ENCODE measurements at places on chromosomes 11 and 22.
A peak's percentile ranks its signal among the peaks of the same experiment; 100 is the strongest.

GRCh38 chr22:46640293-46641055 lies 20.3 kb downstream of the GRAMD4 start:
- H3K27ac ChIP-seq: peak overlapping the region; percentile 63
- H3K36me3 ChIP-seq: no peaks in the 10 kb centered on the region
- H3K4me1 ChIP-seq: peaks cover 83% of the 10 kb centered on the region

GRCh38 chr22:38353142-38353629 lies 36.0 kb upstream of the CSNK1E start:
- no peak overlapping the region for H3K4me3 ChIP-seq
- H3K36me3 ChIP-seq: peaks cover 12% of the 10 kb centered on the region
- H3K27me3 ChIP-seq: no peaks in the 10 kb centered on the region
- peaks cover 7% of the 10 kb centered on the region for H3K4me1 ChIP-seq
- peak overlapping the region; percentile 49 for H3K27ac ChIP-seq
- peak; percentile 72 for DNase-seq

- no peak for DNase-seq
- no peaks in the 10 kb centered on the region for H3K36me3 ChIP-seq
- no peaks in the 10 kb centered on the region for H3K27me3 ChIP-seq
- peaks cover 30% of the 10 kb centered on the region for H3K4me1 ChIP-seq
Measured at GRCh38 chr11:9629064-9629463, 34.8 kb upstream of the SWAP70 start.

- H3K27ac ChIP-seq: no peak overlapping the region
- no peak for DNase-seq
- H3K27me3 ChIP-seq: no peaks in the 10 kb centered on the region
- H3K4me3 ChIP-seq: no peak overlapping the region
- no peaks in the 10 kb centered on the region for H3K4me1 ChIP-seq
Measured at GRCh38 chr11:88623531-88623930, 286.0 kb upstream of the CTSC start.

- H3K27ac ChIP-seq: no peak overlapping the region
- H3K4me3 ChIP-seq: no peak overlapping the region
- H3K27me3 ChIP-seq: peaks cover 16% of the 10 kb centered on the region
- no peaks in the 10 kb centered on the region for H3K4me1 ChIP-seq
- no peak for DNase-seq
Measured at GRCh38 chr22:49604732-49605302, 222.9 kb downstream of the BRD1 start.

DNA sequence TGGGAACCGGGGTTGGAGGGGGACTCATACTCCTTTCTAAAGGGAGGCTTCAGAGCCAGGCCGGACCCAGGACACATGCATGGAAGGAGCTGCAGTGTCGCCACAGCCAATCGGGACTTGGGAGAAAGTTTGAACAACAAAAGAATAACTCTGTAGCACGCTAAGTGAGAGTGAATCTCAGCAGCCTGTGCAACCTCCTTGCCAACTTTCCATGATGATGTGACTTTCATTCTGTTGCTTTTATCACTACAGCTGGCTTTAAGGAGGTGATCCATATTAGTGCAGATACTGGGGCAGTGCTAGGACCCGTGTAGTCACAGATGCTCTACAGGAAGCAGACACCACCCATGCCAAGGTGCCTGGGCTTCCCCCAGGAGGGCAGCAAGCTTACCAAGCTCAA lies 157.3 kb downstream of the MPPED1 start:
- H3K36me3 ChIP-seq: no peaks in the 10 kb centered on the region
- peaks cover 28% of the 10 kb centered on the region for H3K27me3 ChIP-seq
- H3K27ac ChIP-seq: no peak overlapping the region
- no peaks in the 10 kb centered on the region for H3K4me1 ChIP-seq
- no peak for DNase-seq
- H3K4me3 ChIP-seq: no peak overlapping the region

- H3K27ac ChIP-seq: peak within 1 kb of the TSS; percentile 54
- H3K4me3 ChIP-seq: peak within 1 kb of the TSS; percentile 78
- peak; percentile 74 for DNase-seq
Measured at GRCh38 chr11:60924110-60924905, at the start of gene TMEM132A. TMEM132A (plus strand) TSS chr11:60924460; CDS start chr11:60924634, 174 bp downstream.

- H3K4me1 ChIP-seq: no peaks in the 10 kb centered on the region
- peaks cover 95% of the 10 kb centered on the region for H3K27me3 ChIP-seq
- no peak overlapping the region for H3K4me3 ChIP-seq
- H3K27ac ChIP-seq: no peak overlapping the region
- no peak for DNase-seq
Measured at GRCh38 chr11:120798854-120799253, 225.0 kb upstream of the TBCEL start.

GRCh38 chr11:60781286-60781980 lies 3.7 kb upstream of the MS4A10 start:
- H3K4me3 ChIP-seq: no peak overlapping the region
- H3K27ac ChIP-seq: no peak overlapping the region
- H3K4me1 ChIP-seq: peaks cover 26% of the 10 kb centered on the region
- DNase-seq: no peak
- no peaks in the 10 kb centered on the region for H3K36me3 ChIP-seq

DNA sequence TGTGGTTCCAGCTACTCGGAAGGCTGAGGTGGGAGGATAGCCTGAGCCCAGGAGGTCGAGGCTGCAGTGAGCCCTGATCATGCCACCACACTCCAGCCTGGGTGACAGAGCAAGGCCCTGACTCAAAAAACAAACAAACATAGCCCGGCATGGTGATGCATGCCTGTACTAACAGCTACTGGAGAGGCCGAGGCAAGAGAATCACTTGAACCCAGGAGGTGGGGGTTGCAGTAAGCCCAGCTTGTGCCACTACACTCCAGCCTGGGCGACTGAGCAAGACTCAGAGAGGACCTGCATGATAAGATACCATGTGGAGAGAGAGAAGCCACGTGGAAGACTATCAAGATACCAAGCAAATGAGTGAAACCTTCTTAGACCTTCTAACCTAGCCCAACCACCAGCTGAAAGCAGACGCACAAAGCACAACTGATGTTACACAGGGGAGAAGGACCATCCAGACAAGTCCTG lies 36.1 kb downstream of the AMBRA1 start:
- H3K4me1 ChIP-seq: peaks cover 75% of the 10 kb centered on the region
- H3K4me3 ChIP-seq: no peak overlapping the region
- DNase-seq: no peak
- H3K36me3 ChIP-seq: no peaks in the 10 kb centered on the region
- no peak overlapping the region for H3K27ac ChIP-seq

DNA sequence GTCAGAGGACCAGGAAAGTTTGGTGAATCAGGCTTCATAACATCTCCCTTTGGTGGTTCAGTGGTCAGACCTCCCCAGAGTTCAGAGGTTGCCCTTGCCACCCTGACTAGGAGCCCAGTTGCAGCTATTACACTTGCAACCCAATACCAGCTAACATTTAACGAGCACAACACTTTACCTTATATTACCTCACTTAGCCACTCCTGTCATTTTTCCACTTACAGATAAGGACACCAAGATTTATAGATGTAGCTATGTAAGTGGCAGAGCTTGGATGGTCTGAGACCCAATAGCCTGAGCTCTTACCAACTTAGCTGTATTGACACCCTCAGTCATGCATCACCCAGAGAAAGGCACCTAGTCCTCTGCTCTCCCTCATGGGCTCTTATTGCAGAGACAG lies 234.7 kb downstream of the INSC start:
- H3K27me3 ChIP-seq: no peaks in the 10 kb centered on the region
- no peak overlapping the region for H3K27ac ChIP-seq
- no peaks in the 10 kb centered on the region for H3K36me3 ChIP-seq

GRCh38 chr11:69892237-69892985 lies 73.2 kb upstream of the FGF3 start:
- no peak overlapping the region for H3K4me3 ChIP-seq
- H3K27me3 ChIP-seq: peaks cover 90% of the 10 kb centered on the region
- peaks cover 5% of the 10 kb centered on the region for H3K4me1 ChIP-seq
- H3K27ac ChIP-seq: no peak overlapping the region
- DNase-seq: no peak

DNA sequence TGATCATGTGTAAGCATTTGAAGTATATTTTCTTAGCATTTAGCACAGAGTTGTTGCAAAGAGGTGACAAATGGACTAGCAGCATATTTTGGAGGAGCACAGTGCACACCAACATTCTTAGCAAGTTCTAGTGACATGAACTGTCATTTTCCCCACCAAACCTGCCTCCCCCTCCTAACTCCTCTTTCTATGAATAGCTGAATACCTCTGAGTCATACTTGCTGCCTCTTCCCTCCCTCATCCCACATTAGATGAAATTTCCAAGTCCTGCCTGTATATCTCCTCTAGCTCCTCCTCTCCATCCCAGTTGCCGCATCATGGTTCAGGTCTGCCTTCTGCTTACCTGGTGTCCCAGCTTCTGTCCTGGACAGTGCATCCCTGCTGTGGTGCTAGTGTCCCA lies 7.2 kb downstream of the OSBP2 start:
- no peaks in the 10 kb centered on the region for H3K36me3 ChIP-seq
- H3K4me3 ChIP-seq: no peak overlapping the region
- no peaks in the 10 kb centered on the region for H3K4me1 ChIP-seq
- no peak overlapping the region for H3K27ac ChIP-seq
- DNase-seq: no peak
- no peaks in the 10 kb centered on the region for H3K27me3 ChIP-seq

DNA sequence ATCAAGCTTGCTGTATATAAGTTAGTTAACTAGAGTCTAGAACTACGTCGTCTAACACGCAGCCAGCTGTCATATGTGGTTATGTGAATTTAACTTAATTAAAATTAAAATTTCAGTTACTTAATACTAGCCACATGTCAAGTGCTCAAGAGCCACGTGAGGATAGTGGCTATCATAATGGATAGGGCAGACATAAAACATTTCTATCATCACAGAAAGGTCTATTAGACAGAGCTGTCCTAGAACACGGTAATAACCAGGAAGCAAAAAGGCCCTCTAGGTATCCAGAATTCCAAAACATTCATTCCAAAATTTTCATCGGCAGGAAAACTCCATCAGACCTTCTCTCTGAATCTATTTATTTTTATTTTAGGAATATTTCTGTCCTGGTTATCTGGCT lies 123.9 kb downstream of the RBFOX2 start:
- H3K4me3 ChIP-seq: no peak overlapping the region
- no peaks in the 10 kb centered on the region for H3K36me3 ChIP-seq
- no peak for DNase-seq
- no peaks in the 10 kb centered on the region for H3K27me3 ChIP-seq
- H3K27ac ChIP-seq: peak overlapping the region; percentile 85
- H3K4me1 ChIP-seq: peaks cover 79% of the 10 kb centered on the region

DNA sequence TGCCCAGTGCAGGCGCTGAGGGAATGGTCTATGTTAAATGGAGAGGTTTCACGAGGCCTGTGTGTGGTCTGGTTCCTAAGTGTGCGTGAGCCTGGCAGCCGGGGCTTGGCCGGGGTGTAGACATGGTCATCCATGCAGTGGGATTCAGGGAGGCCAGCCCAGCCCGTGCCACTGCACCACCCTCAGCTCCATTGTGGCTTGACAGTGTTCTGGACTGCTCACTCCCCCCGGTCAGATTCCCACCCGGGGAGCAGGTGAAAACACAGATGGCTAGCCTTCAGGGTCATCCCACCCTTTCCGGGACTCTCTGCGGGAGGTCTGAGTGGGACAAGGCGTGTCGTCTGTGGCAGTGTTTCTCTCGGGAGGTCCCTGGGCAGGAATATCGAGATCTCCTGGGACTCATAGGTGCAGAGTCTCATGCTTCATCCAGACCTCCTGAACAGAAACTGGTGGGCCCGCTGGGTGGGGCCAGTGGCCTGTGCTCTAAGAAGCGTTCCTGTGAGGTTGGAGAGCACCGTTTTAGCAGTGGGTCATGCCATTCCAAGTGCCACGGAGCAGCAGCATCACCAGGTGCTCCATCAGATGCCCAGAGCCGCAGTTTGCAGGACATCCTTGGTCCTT lies 52.3 kb downstream of the ST14 start:
- H3K27me3 ChIP-seq: peaks cover 31% of the 10 kb centered on the region
- H3K36me3 ChIP-seq: no peaks in the 10 kb centered on the region
- H3K4me1 ChIP-seq: peaks cover 6% of the 10 kb centered on the region
- no peak overlapping the region for H3K4me3 ChIP-seq
- no peak for DNase-seq
- no peak overlapping the region for H3K27ac ChIP-seq

GRCh38 chr11:58289266-58289665 lies 21.2 kb upstream of the OR10W1 start:
- no peak overlapping the region for H3K27ac ChIP-seq
- no peaks in the 10 kb centered on the region for H3K27me3 ChIP-seq
- no peaks in the 10 kb centered on the region for H3K36me3 ChIP-seq

DNA sequence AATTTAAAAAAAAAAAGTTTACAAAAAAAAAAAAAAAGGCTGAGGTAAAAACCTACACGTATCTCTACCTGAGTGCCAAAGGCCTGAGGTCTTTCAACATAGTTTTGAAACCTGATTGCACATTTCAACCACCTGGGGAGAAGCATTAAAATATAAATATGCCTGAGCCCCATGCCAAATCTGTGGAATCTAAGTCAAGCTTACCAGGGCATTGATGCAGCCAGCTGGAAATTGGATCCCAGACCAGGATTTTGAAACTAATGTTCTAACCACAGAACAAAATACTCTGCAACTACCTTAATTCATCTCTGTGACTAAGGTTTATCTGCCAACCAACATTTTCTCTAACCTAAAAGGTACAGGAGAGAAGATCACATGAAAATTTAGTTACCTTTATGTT lies 38.8 kb upstream of the CHRNA10 start:
- H3K4me3 ChIP-seq: no peak overlapping the region
- no peak for DNase-seq
- no peaks in the 10 kb centered on the region for H3K4me1 ChIP-seq
- no peaks in the 10 kb centered on the region for H3K27me3 ChIP-seq
- H3K36me3 ChIP-seq: peaks cover 85% of the 10 kb centered on the region

DNA sequence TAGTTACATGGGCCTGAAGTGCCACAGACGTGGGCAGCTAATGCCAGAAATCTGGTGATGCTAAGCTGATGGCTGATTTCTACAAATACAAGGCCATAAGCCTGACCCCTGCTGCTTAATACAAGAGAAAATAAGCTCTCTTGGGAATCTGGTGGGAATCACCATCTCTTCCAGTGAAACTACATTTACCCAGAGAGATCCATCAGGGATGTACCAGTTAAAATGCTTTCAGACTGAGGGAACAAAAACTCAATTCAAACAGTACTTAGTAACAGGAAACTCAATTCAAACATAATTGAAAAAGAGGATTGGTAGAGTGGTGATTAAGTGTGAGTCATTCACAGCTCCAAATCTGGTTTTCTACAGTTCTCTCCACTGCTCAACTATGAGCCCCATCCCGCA lies 1.7 kb upstream of the CAVIN3 start:
- peak overlapping the region; percentile 86 for H3K4me3 ChIP-seq
- peaks cover 70% of the 10 kb centered on the region for H3K4me1 ChIP-seq
- no peaks in the 10 kb centered on the region for H3K27me3 ChIP-seq
- no peak for DNase-seq
- peak overlapping the region; percentile 100 for H3K27ac ChIP-seq

- H3K27me3 ChIP-seq: no peaks in the 10 kb centered on the region
- peaks cover 28% of the 10 kb centered on the region for H3K4me1 ChIP-seq
- no peak overlapping the region for H3K4me3 ChIP-seq
- peak overlapping the region; percentile 41 for H3K27ac ChIP-seq
- no peak for DNase-seq
Measured at GRCh38 chr11:9269492-9270013, 4.4 kb upstream of the DENND5A start.

Data from left ventricle myocardium inferior (tissue), 1 donor.